ENCODE measurements at places on chromosomes 5 and 9.

- no peak for DNase-seq
Measured at GRCh38 chr9:80649001-80649420, 1040.3 kb downstream of the TLE1 start.

GRCh38 chr9:132183134-132183533 lies 21.3 kb downstream of the NTNG2 start:
- peak; percentile 18 for DNase-seq

GRCh38 chr5:93924628-93925027 lies 183.2 kb upstream of the POU5F2 start:
- no peak for DNase-seq

- DNase-seq = no peak
Measured at GRCh38 chr5:160382346-160382745, 11.9 kb upstream of the C1QTNF2 start.

DNA sequence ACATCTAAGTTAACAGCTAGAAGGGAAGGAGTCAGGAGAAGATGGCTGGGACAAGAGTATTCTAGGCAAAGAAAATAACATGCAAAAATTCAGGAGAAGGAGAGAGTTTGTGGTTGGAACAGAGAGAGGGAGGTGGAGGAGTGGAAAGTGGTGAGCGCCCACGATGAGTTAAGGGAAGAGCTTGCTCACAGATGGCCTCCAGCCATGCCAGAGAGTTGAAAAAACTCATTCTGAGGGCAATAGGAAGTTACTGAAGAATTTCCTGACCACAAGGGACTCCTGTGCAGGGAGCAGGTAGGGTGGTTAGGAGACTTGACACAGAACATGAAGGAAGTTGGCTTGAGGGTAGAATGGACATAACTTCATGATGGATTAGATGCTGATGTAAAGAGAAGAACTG lies 159.7 kb downstream of the DOCK2 start:
- DNase-seq = no peak

DNA sequence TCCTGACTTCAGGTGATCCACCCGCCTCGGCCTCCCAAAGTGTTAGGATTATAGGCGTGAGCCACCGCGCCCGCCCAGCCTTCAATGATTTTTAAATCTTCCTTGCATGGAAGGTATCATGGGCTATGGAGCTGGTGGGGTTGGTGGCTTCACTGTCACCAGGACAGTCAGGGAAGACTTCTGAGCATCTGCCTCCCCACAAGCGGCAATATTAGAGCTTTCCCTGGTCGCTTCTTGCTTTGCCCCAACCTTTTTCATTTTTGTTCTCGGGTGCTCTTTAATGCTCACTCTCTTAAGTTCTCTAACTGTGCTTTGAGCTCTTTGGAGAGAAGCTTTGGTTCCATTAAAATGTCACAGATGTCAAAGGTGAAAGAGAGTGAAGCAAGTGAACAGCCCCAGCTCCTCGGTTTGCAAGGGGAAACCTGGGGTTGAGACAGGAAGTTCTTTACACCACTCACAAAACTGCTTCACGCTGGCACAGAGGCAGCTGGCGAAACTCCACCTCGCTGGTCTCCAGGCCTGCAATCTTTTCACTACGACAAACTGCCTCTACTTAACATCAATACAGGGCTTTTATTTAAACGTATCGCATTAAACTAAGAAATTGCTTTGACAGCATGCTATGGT lies 142.5 kb upstream of the RETREG1 start:
- no peak for DNase-seq

GRCh38 chr5:16737620-16738364 lies 121.0 kb upstream of the RETREG1 start:
- no peak for DNase-seq

- DNase-seq = no peak
Measured at GRCh38 chr9:11618241-11618805, 1005.5 kb upstream of the PTPRD start.
